ENCODE measurements at places on chromosomes 1 and 21. TPM values are rescaled to one million over a fixed set of nuclear protein-coding genes. Genes with fewer than 3 reads are reported as not detected.

DNA sequence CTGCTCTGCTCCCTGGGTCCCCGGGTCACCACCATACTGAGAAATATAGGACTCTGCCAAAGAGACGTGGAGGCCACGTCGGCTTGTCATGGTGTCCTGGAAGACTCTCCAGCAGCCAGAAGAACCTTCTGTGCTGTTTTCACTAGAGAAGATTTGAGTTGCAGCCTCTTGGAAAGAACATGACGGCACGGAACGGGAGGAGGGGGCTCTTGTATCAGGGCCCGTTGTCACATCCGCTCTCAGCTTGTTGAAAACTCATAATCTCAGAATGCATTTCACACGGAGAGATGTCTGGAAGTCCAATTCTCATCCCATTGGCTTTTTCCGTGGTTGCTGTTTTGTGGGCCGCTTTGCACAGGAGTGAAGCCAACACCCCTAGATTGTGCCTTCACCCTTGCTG is 39.4 kb upstream of the FAM3B start:
- H3K4me1 ChIP-seq, result no peaks in the 10 kb centered on the region
- H3K4me3 ChIP-seq, result no peak overlapping the region
- H3K27ac ChIP-seq, result no peak overlapping the region
- no peak for DNase-seq

- DNase-seq, result no peak
- peaks cover 5% of the 10 kb centered on the region for H3K27me3 ChIP-seq
- peaks cover 9% of the 10 kb centered on the region for H3K4me1 ChIP-seq
These were observed 199.1 kb upstream of the FMN2 start for GRCh38 chr1:239892602-239893001.

- no peak overlapping the region for H3K27ac ChIP-seq
- H3K36me3 ChIP-seq, result no peaks in the 10 kb centered on the region
- H3K27me3 ChIP-seq, result no peaks in the 10 kb centered on the region
- DNase-seq, result no peak
- peaks cover 11% of the 10 kb centered on the region for H3K4me1 ChIP-seq
- H3K4me3 ChIP-seq, result no peak overlapping the region
These were observed 164.2 kb downstream of the TTLL7 start for GRCh38 chr1:83834621-83835264.

- H3K27me3 ChIP-seq, result peaks cover 9% of the 10 kb centered on the region
- H3K4me1 ChIP-seq, result no peaks in the 10 kb centered on the region
- H3K4me3 ChIP-seq, result no peak overlapping the region
- no peaks in the 10 kb centered on the region for H3K36me3 ChIP-seq
- no peak overlapping the region for H3K27ac ChIP-seq
- no peak for DNase-seq
These were observed 52.7 kb upstream of the VAV3 start for GRCh38 chr1:108017698-108018097.

NRAS gene
- total RNA-seq, result 58.9 TPM

- no peak for DNase-seq
- no peaks in the 10 kb centered on the region for H3K36me3 ChIP-seq
These were observed 574.2 kb downstream of the NUF2 start for GRCh38 chr1:163896001-163896400.

CHODL gene
- total RNA-seq, result 0.51 TPM

NEXN gene
- 6.5 TPM for total RNA-seq

DNA sequence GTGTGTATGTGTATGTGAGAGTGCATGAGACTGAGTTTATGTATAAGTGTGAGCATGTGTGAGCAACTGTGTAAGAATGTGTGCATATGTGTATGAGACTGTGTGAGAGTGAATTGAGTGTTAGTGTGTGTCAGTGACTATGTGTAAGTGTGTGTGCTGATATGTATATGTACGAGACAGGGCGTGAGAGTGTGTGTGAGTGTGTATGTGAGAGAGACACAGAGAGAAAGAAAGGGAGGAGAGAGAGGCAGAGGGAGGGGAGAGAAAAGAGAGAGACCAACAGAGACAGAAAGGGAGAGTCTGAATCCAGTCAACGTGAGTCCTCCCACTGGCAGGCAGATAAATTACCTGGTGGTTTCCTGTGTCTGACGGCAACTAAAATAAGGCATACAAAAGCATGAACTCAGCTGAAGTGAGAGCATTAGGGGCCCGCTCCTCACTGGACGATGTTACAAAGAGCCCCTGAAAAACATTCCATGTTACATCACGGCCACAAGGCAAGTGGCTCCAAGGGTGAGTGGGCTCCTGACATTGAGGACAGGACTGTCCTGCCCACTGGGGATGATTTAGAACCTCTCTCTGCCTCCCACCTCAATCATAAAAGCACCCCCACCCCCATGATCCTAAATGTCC is 66.6 kb upstream of the TIAM1 start:
- no peak for DNase-seq
- no peaks in the 10 kb centered on the region for H3K27me3 ChIP-seq
- H3K4me3 ChIP-seq, result no peak overlapping the region
- H3K36me3 ChIP-seq, result peaks cover 1% of the 10 kb centered on the region
- H3K4me1 ChIP-seq, result peaks cover 1% of the 10 kb centered on the region
- H3K27ac ChIP-seq, result no peak overlapping the region

DNA sequence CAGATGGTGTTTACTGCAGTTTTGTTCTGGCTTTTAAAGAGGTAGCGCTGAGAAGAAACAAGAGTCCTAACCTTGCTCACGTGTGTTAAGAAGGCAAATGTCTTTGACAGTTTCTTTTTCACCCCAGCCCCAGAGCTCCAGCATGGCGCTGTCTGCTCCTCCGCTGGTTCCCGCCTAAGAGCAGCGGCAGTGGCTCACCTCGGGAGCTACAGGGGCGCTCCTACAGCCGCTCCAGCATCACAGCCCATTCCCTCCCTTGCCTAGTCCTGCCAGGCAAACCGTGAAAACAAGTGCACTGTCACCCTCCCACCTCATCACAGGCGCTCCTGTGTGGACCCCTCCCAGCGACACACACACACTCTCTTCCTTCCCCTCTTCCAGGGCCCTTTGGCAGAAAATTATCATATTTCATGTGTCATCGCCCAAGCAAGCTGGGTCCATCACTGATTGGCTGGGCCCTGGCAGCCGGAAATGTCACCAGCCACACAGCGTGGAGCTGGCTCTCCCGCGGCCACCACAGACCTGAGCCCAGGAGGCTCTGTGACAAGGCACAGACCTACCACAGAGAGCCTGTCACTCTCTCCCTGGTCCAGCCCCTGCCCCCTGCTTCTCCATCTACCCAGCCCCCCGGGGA is 1.2 kb upstream of the HIVEP3 start:
- H3K36me3 ChIP-seq, result no peaks in the 10 kb centered on the region
- H3K27ac ChIP-seq, result peak overlapping the region; percentile 38
- DNase-seq, result no peak
- H3K4me3 ChIP-seq, result peak overlapping the region; percentile 20

- H3K27ac ChIP-seq, result peak overlapping the region; percentile 78
- no peak for DNase-seq
- peaks cover 2% of the 10 kb centered on the region for H3K4me1 ChIP-seq
- no peaks in the 10 kb centered on the region for H3K36me3 ChIP-seq
- no peak overlapping the region for H3K4me3 ChIP-seq
These were observed 1.6 kb upstream of the DNMT3L start for GRCh38 chr21:44263221-44263760.

DNA sequence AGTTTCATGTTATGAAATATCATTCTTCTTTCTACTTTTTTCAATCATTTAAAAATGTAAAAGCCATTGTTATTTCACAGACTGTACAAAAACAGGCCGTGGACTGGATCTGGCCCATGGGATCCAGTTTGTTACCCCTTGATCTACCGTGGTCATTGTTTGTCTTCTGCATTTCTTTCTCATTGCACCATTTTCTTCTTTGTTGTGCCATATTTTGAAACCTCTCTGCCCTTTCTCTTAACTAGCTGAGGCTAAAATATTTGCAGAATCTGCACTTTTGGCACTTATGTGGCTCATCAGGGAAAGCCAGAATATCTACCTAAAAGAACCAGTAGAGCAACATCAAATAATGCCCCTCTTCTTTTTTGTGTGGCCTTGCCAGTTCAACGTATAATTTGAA is 50.5 kb downstream of the DNAJC6 start:
- no peak overlapping the region for H3K4me3 ChIP-seq
- no peak for DNase-seq
- no peak overlapping the region for H3K27ac ChIP-seq
- peaks cover 11% of the 10 kb centered on the region for H3K4me1 ChIP-seq
- peaks cover 2% of the 10 kb centered on the region for H3K36me3 ChIP-seq
- no peaks in the 10 kb centered on the region for H3K27me3 ChIP-seq

GRCh38 chr1:184456189-184456588 is 69.4 kb downstream of the C1orf21 start:
- H3K36me3 ChIP-seq, result no peaks in the 10 kb centered on the region
- H3K27ac ChIP-seq, result no peak overlapping the region
- H3K4me1 ChIP-seq, result peaks cover 9% of the 10 kb centered on the region
- H3K27me3 ChIP-seq, result no peaks in the 10 kb centered on the region
- no peak overlapping the region for H3K4me3 ChIP-seq
- DNase-seq, result no peak

IGSF21 gene
- total RNA-seq, result not detected

GBP2 gene
- not detected for total RNA-seq

DNA sequence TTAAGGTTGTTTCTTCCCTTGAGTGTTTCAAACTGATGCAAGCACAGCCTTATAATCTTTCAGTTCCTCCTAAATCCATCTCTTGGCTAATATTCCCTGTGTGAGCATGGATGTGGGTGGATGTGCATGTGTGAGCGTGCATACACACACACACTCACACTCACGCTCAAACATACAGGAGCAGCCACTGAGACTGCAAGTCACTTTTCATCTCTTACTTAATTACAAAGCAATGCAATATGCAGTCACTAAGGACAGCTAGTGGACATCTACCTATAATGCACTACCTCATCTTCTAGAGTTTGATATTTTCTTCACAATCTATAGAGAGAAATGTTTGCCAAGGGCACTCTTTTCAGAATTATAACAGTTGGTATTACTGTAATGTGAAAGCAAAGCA is 1.4 kb downstream of the ESRRG start:
- H3K36me3 ChIP-seq, result no peaks in the 10 kb centered on the region
- H3K4me1 ChIP-seq, result peaks cover 40% of the 10 kb centered on the region
- H3K4me3 ChIP-seq, result peak overlapping the region; percentile 91
- H3K27ac ChIP-seq, result no peak overlapping the region

- no peak for DNase-seq
- H3K36me3 ChIP-seq, result peaks cover 1% of the 10 kb centered on the region
- H3K4me3 ChIP-seq, result no peak overlapping the region
- H3K4me1 ChIP-seq, result peaks cover 8% of the 10 kb centered on the region
- no peak overlapping the region for H3K27ac ChIP-seq
These were observed 107.5 kb downstream of the MRPS6 start for GRCh38 chr21:34180826-34181359.

GRCh38 chr1:20382711-20383110 is 92.0 kb downstream of the VWA5B1 start:
- H3K4me1 ChIP-seq, result no peaks in the 10 kb centered on the region
- no peak overlapping the region for H3K27ac ChIP-seq
- no peaks in the 10 kb centered on the region for H3K36me3 ChIP-seq
- H3K4me3 ChIP-seq, result no peak overlapping the region
- H3K27me3 ChIP-seq, result peaks cover 72% of the 10 kb centered on the region

DNA sequence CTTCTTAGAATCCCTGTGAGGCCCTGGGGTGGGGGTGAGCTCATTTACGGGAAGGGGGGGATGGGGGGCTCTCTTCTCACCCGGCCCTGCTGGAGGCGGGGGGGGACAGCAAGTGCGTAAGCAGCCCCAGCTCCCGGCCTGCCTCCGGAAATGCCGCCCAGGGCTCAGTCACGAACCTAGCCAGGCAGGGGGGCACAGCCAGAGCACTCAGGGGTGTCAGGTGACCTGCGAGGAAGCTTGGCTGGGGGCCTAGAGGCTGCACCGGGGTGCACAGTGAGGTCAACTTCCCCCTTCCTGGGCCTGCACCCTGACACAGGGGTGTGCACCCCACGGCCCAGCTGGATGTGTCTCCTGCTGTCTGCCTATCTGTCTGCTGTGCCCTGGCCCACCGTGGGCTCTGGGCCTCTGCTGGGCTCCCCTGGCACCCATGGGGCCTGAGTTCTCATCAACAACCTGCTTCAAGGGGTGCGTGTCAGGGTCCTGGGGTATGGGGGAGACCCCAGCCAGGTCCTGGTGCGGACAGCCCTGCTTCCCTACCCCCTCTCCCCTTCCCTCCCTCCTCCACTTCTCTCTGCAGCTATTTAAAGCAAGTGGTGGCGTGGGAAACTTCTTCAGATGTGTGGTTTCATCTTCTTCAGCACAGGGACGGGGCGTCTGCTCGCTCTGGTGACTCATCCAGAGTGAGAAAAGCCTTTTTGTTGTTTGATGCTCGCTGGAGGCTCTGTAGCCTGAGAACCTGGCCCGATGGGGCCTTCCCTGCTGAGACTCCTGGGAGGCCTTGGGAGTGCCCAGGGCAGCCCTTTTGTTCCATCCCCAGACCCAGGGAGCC is 92.5 kb upstream of the RUNX3 start:
- H3K36me3 ChIP-seq, result no peaks in the 10 kb centered on the region
- no peak overlapping the region for H3K4me3 ChIP-seq
- H3K27ac ChIP-seq, result peak overlapping the region; percentile 49
- peaks cover 2% of the 10 kb centered on the region for H3K27me3 ChIP-seq

PKP1 gene
- not detected for total RNA-seq

CYP4A11 gene
- total RNA-seq, result not detected

SVBP gene
- 58.4 TPM for total RNA-seq

FLG2 gene
- total RNA-seq, result not detected
